Stimulated activated CD4-positive, alpha-beta T cell treated with anti-CD3 and anti-CD28 coated beads, TNF-alpha, amount 100 ng/mL, for 4 hours (primary cell): ENCODE measurements at places on chromosomes 3 and 15.

DNA sequence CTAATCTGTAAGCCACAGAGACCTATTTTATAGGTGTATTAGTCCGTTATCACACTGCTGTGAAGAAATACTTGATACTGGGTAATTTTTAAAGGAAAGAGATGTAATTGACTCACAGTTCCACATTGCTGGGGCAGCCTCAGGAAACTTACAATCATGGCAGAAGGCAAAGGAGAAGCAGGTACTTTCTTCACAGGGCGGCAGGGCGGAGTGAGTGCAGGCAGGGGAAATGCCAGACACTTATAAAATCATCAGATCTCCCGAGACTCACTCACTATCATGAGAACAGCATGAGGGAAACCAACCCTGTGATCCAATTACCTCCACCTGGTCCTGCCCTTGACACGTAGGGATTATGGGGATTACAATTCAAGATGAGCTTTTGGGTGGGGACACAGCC, 108.7 kb downstream of the GALK2 start:
- no peak for DNase-seq

- no peak for DNase-seq
These were observed 388.1 kb downstream of the FGF12 start for GRCh38 chr3:192339214-192339613.

GRCh38 chr3:74636981-74637380, 22.5 kb upstream of the CNTN3 start:
- no peak for DNase-seq

GRCh38 chr3:100631236-100631635, 21.8 kb downstream of the ADGRG7 start:
- DNase-seq: no peak

DNA sequence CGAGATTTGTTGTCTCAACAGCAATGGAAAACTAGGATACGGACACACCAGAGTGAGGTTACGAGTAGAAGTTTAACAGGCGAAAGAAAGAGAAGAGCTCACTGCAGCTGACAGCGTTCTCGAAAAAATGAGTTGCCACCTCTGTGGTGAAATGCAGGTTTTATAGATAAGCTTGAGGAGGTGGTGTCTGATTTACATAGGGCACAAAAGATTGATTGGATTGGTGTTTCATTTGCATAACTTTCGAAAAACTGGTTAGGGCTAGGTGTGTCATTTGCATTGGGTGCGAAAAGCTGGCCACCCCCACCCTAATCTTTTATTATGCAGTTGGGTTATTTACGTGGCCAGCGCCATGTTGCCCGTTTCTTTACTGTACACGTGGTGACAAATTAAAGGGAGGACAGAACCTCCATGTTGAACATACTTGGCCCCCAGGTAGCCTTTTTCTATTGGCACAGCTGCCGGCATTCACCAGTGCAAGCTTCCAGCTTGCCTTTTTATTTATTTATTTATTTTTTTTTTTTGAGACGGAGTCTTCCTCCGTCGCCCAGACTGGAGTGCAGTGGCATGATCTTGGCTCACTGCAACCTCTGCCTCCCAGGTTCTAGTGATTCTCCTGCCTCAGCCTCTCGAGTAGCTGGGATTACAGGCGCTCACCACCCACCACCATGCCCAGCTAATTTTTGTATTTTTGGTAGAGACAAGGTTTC, 8.3 kb downstream of the IFT122 start:
- DNase-seq: no peak
